Stimulated activated CD4-positive, alpha-beta T cell treated with anti-CD3 and anti-CD28 coated beads, Interleukin-12 subunit alpha, Interleukin-12 subunit beta, amount 100 ng/mL, for 24 hours (primary cell): ENCODE measurements at places on chromosomes 3 and 15.
A peak's percentile ranks its signal among the peaks of the same experiment; 100 is the strongest.

GRCh38 chr15:78866803-78867202, 5.9 kb upstream of the MORF4L1 start:
- no peak for DNase-seq

DNA sequence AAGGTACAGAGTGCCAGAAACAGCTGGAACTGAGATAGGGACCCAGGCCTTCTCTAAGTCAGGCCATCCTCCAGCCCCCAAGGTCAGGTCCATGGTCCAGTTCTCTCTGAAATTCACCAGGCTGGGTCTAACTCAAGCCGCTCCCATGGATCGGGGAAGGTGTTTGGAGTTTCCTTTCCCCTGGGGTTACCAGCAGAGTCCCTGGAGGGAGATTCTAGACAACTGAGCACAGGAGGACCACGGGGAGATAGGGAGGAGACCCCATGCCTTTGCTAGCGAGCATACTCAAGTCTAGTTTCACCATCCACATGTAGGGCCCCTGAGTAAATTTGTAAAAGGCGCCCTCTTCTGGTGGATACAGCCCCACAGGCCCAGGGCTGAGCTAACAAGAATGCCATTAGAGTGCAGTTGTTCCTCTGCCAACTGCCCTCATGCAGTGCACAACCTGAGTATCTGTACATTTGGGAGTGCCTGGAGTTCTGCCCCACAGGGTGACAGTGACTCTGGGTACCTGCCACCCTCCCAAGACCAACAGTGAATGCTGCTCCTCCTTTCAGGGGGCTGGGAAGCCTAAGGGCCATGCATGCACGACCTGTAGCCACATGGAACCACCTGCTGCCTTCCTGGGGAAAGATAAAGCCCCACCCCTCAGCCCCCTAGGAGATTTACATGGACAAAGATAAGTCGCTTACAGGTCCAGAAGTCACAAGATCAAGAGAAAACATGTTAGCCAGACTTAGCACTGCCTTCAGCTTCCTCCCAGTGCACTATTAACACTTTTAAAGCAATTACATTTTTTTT, 89.0 kb downstream of the IQSEC1 start:
- DNase-seq = peak; percentile 44

DNA sequence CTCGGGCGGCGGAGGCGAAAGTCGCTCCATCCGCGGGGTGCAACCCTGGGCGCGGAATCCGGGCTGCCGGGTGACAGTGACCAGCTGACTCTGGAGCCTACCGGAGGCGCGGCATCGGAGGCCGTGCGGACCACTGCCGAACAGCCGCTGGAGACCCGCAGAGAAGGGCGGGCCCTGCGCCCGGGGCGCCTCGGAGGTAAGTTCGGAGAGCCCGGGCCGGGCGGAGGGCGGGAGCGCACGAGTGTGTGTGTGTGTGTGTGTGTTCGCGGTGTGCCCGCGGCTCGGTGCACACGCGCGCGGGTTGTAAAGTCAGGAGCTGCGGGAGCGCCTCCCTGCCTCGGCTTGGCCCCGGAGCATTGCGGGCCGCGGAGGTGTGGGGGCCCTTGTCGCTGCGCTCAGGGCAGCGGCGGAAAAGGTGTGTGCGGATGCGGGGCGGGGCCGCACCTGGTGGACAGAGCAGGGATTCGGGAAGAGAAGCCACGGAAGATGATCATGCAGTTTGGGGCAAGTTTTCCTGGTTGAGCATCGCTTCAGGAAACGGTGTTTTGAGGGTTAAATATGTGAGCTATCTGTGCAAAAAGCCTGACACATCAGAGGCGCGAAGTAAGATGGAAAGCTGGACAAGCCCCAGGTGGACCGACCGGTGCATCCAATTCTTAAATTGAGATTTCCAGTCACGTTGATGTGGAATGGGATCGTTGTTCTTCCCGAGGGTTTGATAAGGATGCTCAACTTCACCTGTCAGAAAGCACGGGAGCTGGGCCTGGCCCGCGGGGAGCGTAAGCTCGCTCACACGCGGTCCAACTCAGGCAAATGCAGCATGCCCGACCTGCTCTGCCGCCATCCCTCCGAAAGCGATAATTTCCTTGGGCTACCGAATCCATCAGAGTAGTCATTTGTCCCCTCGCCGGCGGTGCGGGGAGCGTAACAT, 474 bp downstream of the MINAR1 start:
- DNase-seq = no peak

DNA sequence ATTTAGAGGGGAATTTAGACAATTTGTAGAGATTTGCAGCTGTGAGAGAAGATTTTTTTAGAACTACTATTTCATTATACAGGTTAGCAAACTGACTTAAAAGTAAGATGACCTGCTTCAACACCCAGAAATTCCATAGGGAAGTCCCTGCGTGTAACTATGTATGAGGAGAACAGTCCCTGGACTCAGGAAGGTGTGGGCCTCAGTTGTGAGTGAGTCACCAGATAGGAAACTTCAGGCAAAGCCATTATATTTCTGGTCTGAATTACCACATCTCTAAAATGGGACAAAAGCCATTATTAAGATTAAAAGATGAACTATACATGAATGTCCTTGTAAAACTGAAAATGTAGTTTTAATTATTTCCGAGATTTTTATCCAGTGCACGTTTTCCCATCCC, 488.3 kb upstream of the GOLIM4 start:
- DNase-seq = no peak

DNA sequence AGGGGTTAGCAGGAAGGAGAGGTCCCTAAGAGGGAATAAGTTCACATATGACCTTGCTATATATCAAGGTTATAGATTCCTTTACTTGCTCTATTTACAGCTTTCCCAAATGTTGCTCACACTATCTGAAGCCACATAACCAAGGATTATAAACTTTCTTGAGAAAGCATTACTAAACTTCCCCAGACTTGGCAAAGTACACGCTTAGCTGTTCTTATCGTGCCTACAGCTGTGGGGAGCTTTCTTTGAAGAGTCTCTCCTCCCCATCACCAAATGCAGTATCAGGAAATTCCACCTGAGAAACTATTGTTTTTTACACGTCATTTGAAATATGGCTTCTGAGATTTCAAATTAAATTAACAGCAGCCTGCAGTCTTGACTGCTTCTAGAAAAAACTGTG, 284.5 kb downstream of the CHL1 start:
- no peak for DNase-seq

DNA sequence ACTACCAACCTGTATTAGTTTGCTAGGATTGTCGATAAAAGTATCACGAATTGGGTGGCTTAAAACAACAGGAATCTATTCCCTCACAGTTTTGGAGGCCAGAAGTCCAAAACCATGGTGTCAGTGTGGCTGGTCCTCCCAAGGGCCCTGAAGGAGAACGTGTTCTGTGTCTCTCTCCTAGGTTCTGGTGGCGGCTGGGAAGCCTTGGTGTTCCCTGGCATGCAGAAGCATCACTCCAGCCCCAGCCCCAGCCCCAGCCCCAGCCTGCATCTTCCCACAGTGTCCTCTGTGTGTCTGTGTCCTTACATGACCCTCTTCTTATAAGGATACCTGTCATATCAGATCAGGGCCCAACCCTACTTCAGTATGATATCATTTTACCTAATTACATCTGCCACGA, 272.5 kb upstream of the LYSMD4 start:
- DNase-seq = no peak

GRCh38 chr3:58874795-58875194, 175.0 kb downstream of the CFAP20DC start:
- no peak for DNase-seq

DNA sequence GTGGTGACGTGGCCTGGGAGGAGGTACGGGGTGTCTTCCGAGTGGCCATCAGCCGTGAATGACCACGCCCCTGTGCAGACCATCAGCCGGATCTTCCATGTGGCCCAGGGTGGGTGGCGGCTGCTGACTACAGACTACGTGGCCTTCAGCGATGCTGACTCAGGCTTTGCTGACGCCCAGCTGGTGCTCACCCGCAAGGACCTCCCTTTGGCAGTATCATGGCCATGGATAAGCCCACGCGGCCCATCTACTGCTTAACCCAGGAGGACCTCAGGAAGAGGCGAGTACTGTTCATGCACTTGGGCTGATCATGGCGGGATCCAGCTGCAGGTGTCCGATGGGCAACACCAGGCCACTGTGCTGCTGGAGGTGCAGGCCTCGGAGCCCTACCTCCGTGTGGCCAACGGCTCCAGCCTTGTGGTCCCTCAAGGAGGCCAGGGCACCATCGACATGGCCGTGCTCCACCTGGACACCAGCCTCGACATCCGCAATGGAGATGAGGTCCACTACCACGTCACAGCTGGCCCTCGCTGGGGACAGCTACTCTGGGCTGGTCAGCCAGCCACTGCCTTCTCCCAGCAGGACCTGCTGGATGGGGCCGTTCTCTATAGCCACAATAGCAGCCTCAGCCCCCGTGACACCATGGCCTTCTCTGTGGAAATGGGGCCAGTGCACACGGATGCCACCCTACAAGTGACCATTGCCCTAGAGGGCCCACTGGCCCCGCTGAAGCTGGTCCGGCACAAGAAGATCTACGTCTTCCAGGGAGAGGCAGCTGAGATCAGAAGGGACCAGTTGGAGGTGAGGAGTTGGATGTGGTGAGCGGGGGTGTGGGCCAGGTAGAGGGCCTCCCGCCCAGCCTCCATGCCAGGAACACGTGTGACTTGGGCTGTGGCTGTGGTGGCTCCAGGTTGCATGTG, 178.4 kb downstream of the TBC1D2B start:
- no peak for DNase-seq

- DNase-seq = no peak
Measured at GRCh38 chr15:101442272-101442671, 47.2 kb downstream of the PCSK6 start.

DNA sequence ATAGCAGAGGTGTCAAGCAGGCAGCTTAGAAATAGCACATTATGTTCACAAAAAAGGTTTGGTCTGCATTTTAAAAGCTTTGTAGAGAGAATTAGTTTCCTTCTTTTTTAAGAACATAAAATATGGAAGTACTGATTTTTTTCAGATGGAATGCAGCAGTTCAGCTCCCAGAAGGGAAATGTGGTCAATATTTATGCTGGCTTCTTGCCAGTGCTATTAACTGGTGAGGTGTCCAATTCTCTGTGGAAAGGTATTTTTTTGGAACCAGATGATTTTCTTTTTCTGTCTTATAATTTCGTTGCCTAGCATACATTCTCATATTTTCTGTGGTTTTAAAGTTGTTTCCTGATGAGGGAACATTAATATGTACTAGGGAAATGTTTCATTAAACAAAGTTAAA, 211.4 kb upstream of the ZNF385D start:
- DNase-seq = no peak

GRCh38 chr3:45606991-45607712, 12.6 kb downstream of the LIMD1 start:
- DNase-seq = no peak

GRCh38 chr15:52862677-52863076, 72.5 kb upstream of the ONECUT1 start:
- no peak for DNase-seq

DNA sequence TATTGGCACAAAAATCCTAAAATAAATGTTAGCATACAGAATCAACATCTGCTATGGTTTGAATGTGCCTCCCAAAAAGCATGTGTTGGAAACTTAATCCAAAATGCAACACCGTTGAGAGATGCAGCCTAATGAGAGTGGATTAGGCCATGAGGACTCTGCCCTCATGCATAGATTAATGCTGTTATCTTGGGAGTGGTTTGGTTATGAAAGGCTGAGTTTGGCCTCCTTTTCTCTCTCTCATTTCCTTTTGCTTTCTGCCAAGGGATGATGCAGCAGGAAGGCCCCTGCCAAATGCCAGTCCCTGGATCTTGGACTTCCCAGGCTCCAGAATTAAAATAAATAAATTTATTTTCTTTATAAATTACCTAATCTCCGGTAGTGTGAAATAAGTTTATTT, 49.4 kb downstream of the SYNM start:
- DNase-seq = no peak

DNA sequence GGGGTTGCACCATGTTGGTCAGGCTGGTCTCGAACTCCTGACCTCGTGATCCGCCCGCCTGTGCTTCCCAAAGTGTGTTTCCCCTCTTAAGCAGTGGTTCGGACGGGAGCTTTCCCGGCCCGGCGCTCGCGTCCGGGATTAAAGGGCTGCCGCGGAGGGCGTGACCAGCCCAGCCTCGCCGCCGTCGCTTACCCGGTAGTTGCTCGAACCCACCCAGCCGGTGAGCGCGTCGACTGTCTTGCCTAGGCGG, 513 bp downstream of the CLASP2 start:
- peak; percentile 45 for DNase-seq

GRCh38 chr3:37967260-37967881, 23.2 kb upstream of the VILL start:
- peak; percentile 17 for DNase-seq

DNA sequence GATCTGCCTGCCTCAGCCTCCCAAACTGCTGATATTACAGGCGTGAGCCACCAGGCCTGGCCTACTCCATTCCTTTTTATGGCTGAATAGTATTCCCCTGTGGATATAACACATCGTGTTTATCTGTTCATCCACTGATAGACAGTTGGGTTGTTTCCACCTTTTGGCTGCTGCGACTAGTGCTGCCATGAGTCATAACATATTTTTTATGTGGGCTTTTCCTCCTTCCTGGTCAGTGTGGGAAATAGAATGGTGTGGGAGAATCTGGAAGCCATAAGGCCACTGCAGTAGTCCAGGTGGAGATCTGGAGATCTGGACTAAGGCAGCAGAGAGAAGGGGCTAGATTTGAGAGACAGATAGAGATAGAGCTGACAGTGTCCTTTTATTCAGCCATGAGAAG, 16.2 kb downstream of the LCMT2 start:
- DNase-seq = no peak

GRCh38 chr15:48076454-48076853, 44.3 kb upstream of the SLC24A5 start:
- DNase-seq = no peak

- no peak for DNase-seq
Measured at GRCh38 chr3:65935724-65936123, 103.0 kb downstream of the MAGI1 start.

DNA sequence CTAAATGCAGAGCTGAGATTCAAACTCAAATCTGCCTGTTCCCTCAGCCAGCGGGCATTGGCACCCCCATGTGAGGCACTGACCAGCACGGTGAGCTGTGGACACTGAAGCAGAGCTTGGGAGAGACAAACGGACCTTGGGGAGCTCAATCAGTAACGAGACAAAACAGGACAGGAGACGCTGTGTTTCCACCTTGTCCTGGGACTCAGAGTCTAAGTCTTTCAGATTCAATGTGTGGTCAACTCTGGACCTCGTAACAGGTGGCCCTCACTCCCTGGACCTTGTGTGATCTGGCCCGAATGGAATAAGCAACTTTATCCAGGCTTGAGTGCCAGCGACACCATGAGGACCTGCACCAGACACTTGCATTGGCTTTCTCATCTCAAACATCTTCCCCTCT, 232.5 kb downstream of the UACA start:
- DNase-seq = no peak

DNA sequence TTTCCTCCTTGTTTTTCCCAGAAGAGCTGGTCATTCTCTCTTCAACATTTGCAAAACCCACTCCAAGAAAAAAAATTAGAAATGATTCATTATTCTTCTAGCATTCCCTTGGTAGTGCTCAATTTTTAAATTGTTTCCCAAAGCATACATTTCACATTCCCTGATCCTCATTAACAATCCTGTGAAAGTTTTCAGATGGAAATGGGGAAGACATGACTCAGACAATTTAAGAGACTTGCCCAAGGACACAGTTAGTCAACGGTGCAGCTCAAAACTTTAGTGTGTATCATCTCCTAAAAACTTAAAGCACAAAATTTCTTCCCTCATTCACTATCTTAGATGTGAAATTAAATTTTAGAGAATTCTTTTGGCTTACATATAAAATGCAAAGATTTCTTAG, 17.1 kb upstream of the ABI3BP start:
- no peak for DNase-seq
